ENCODE measurements at places on chromosomes 3 and 15.

DNA sequence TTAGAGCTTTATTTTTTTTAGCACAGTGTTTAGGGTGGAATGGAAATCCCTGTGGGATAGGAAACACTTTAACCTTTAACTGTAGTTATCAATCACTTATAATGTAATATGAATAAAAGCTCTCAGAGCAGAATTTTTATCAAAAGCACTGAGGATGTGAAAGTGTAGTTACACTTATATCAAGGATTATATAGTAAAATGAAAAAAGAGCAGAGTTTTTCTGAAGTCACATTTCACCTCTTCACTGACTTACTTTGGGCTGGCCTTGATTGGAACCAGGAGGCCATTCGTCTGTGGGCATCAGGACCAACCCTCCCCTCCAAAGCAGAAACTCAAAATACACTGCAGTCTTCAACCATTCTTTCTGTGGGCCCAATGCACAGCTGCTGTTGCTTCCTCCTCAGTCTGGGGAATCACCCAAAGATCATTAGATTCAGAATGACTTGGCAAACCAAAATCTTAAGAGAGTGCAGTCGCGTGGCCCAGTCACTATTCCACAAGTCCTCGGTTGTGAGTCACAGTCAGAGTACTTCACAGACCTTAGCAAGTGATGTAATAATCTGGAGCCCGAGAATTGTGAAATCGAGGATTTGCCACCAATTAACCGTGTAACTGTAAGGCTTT, 132.6 kb upstream of the COL8A1 start:
- DNase-seq: peak; percentile 97

DNA sequence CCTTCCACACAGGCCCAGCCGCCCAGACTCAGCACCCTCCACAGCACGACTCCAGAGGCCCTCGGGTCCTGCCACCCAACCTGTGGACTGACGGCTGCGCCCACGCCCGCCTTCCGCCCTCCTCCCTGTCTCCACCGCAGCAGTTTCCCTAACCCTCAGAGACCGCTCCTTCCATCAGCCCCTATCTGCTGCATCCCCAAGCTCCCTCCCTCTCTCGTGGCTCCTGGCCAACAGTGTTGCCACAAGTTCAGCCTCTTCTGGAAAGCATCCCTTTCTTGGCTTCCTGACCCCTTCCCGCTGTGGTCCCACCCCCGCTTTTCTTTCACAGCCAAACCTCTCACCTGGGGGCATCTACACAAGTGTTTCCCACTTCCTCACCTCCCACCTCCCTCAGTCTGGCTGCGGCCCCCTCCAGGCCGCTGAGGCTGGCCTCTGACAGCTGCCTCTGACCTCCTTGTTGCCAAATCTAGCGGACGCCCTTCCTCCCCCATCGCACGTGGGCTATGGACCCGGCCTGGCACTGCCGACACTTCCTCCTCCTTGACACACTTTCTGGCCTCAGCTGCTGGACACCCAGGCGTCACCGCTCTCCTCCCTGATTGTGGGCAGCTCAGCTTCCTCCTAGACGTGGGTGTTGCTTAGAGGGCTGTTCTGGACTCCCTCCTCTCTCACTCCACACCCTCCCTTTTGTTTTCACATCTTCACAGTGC, 168.8 kb upstream of the TLE3 start:
- DNase-seq: no peak

DNA sequence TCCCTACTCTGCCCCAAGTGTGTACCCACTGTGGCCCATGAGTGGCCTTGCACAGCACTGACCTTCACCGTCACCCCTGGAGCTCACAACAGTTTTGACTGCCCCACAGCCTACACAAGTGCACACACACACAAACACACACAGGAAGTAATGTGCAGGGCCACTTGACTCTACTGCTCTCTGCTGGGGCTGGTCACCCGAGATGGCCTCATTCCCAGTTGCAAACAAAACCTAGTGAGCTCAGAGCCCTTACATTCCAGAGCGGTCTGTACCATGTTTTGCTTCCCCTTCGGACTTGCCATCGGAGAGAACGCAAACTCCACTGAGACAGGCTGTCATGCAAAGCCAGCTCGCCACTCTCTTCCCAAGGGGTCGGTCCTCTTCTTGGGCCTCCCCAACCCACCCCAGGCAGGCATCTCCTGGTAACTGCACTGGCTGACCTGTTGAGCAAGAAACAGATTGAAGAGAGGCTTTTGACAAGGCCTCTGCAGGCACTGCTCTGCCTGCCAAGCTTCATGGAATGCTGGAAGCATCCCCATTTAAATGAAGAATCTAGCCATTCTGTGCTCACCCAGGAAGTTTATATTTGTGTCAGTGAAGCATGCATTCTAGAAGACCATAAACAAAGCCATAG, 232.0 kb upstream of the IGF1R start:
- DNase-seq: no peak

DNA sequence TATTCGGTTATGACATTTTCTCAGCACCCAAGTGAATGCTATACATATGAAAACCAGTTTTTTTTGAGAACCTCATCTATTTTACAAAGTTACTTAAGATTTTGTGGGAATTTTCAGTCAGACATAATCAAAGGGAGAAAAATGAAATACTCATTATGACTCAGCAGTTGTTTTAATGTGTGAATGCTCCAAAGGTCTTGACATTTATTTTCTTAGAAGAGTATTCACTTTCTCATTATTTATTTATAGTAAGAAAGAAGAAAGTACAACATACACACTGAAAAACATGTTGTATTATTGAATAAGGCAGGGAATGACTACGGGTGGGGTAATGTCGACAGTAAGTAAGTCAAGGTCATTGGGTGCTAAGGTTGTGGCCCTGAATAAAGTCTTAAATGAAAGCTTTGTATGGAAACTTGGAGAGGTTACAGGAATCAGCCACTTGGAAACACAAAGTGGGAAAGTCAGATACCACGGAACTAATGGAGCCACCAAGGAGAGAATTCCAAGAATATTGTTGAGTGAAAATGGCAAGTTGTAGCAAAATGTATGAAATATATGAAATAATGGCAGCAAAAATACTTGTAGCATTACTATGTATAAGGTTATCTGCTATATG, 844.5 kb downstream of the TBL1XR1 start:
- no peak for DNase-seq

DNA sequence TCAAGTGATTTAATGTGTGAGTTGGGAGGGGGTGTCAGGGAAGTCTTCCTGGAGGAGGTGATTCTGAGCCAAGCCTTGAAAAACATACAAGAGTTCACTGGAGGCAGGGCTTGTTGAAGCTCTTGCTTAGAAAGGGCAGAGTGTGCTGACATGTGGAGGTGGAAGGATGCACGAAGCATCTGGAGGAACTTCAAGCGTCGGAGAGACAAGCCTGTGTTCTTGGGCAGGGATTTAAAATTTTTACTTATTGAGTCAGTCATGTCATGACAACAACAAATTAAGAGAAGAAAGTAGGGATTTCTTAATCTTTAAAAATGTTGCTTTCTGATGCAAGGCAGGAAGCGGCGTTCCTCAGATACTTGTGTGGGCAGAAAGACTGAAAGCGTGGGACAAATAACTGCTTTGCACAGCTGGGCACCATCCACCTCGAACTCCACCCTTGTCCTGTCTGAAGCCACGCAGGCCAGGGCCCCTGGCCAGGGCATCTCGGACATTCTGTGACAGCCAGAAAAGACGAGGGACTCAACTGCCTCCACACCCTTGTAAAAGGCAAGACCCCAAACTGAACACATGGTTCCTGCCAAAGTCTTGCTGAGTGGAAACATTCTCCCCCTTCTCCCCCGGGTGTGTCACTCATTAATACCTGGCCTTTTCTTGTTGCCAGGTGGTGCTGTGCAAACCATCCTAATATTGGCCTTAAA, 6.9 kb upstream of the IL16 start:
- peak; percentile 94 for DNase-seq

GRCh38 chr3:117893638-117894037, 1141.0 kb downstream of the IGSF11 start:
- DNase-seq: no peak

DNA sequence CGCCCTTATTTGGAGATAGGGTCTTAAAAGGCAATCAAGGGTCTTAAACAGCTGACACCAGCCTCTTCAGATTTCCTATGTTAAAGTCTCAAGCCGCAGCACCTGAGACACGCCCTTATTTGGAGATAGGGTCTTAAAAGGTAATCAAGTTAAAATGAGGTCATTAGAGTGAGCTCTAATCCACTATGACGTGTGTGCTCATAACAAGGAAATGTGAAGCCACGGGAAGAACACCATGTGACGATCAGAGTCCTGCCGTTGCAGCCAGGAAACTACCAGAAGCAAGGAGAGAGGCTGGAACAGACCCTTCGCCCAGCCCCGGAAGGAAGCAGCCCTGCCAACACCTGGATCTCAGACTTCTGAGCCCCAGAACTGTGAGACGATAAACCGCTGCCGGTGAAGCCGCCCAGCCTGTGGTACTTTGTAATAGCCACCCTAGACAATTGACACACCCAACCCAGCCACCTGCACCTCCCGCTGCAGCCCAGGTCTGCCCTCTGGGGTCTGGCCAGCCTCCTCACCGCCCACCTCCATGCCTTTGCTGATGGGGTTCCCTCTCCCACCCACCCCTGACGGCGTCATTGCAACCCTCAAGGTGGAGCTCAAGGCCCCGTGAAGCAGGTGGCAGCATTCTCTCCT, 137.9 kb downstream of the MEGF11 start:
- DNase-seq: no peak

GRCh38 chr3:124429129-124429815, 301.0 kb upstream of the UMPS start:
- DNase-seq: peak; percentile 90

- no peak for DNase-seq
These were observed 164.5 kb downstream of the WNT7A start for GRCh38 chr3:13715167-13715954.

DNA sequence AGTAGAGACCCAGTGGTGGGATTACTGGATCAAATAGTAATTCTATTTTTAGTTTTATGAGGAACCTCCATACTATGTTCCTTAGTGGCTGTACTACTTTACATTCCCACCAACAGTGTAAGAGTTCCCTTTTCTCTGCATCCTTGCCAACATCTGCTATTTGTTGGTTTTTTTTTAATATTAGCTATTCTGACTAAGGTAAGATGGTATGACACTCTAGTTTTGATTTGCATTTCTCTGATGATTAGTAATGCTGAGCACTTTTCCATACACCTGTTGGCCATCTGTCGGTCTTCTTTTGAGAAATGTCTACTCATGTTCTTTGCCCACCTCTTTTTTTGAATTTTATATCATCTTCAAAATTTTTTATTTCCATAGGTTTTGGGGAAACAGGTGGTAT, 34.2 kb upstream of the RAP2B start:
- DNase-seq: no peak

DNA sequence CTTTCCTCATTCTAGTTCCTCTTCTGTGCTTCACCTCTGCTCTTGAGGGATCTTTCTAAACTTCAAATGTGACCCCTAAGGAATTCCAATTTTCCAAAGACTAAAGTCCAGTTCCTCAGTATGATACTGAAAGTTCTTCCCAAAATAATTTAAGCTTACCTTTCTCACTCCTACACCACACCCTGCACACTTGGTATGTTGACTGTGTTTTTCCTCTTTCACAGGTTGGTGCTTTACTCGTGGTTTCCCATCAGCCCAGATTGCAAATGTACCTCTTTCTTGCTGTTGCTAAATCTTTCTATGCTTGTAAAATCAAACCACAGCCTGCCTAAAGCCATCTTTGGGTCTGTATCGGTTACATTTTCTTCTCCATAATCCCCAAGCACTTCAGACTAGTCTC, 30.5 kb upstream of the CLDN16 start:
- DNase-seq: no peak

DNA sequence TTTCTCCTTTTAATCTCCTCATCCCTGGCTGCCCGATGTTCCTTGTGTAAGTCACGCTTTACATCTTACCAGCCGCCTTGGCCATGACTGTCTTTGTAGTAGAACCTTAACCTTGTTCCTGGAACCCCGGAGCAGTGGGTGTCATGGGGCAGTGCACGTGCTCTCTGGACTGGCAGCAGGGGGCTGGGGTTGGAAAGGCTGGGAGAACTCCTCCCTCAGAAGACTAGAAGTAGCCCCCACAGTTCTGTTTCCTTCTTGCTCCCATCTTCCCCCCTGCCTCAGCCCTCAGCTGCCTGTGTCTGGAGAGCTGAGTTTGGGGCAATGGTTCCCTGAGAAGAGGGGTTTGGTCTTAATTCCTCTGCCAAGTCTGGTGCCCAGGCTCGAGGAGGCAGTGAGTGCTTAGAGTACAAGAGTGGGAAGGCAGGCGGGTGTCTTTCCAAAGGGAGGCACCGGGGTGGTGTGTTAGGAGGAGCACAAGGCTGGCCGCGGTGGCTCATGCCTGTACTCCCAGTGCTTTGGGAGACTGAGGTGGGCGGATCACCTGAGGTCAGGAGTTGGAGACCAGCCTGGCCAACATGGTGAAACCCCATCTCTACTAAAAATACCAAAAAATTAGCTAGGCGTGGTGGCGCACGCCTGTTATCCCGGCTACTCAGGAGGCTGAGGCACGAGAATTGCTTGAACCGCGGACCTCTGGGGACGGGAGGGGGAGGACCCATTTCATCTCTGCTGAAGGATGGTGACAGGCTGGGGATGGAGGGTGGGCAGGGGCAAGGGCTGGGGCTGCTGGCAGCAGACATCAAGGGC, 100.4 kb downstream of the VGLL4 start:
- no peak for DNase-seq

DNA sequence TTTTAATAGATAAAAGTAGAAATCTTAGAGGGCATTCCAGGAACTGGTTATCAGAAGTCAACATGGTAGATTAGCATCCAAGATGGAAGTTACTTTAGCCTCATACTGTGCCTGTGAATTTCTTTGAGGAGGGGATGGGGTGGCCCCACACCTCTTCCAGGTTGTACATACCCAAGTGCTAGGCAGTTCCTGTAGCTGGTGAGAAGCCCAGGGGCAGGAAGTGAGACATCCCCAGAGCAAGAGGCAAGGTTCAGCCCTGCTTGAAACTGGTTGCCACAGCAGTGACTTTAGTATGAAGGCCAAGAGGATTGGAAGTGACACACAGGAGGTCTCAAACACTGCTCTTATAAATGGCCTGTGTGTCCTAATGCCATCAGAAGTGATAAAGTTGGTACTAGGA, 11.9 kb downstream of the GTPBP8 start:
- peak; percentile 3 for DNase-seq

DNA sequence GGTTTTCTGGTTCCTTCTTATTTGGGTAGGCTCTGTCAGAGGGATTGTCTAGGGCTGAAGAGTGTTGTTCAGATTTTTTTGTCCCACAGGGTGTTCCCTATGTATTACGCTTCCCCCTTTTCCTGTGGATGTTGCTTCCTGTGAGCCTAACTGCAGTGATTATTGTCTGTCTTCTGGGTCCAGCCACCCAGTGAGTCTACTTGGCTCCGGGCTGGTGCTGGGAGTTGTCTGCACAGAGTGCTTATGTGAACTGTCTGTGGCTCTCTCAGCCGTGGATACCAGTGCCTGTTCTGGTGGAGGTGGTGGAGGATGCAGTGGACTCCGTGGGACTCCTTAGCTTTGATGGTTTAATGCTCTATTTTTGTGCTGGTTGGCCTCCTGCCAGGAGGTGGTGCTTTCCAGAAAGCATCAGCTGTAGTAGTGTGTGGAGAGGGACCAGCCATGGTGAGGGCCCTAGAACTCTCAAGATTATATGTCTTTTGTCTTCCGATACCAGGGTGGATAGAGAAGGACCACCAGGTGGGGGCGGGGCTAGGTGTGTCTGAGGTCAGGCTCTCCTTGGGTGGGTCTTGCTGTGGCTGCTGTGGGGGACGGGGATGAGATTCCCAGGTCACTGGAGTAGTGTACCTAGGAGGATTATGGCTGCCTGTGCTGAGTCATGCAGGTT, 53.8 kb downstream of the CCDC66 start:
- no peak for DNase-seq

GRCh38 chr3:139327861-139328260, 16.0 kb upstream of the MRPS22 start:
- peak; percentile 32 for DNase-seq

- no peak for DNase-seq
These were observed 161.6 kb downstream of the MYRIP start for GRCh38 chr3:39970982-39971381.

GRCh38 chr3:61562042-61562720, 810 bp downstream of the PTPRG start:
- peak; percentile 14 for DNase-seq

Data from RPMI7951 (cell line).